Spleen (tissue), 13 donors: ENCODE measurements at places on chromosomes 12 and 14. TPM values are rescaled to one million over a fixed set of nuclear protein-coding genes. Genes with fewer than 3 reads are reported as not detected.
A peak's percentile ranks its signal among the peaks of the same experiment; 100 is the strongest.

DNA sequence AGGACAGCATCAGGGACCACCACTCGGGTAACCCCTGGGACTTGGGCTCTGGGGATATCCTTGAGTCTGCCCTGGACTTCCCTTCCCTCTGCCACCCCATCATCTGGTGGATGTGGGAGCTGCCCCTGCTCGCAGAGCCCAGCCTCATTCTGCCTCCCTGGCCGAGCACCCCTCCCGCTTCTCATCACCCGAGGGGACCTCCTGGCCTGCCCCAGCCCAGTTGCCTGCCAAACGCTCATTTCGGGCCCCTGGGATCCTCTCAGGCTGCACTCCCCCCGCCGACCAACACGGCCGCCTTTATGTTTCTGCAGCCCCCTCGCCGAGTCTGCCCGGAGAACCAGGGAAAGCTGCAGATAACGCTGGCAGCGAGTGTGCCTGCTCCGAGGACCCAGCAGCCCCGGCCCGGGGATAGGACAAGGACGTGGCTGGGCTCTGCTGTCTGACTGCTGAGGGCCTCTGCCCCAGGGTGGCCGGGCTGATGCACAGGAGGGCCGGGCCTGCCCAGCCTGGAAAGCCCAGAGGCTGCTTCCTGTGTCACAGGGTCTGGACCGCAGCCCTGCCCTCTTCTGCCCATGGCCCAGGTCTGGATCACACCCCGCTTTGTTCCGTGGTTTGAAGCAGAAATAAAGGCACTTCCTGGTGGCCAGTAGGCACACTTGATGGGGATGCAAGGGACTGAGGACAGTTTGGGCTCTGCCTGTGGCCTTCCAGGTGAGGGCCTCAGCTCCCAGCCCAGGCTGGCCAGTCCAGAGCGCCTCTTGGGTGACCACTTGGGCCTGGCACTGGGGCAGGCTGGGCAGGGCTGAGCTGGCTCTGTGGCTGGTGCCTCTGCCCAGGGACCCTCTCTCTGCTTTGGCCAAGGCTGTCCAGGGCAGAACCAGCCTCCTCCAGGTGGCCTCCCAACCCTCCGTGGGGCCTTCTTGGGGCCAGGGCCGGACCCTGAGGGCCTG lies 4.9 kb upstream of the EXOC3L4 start:
- peaks cover 9% of the 10 kb centered on the region for H3K27me3 ChIP-seq
- H3K4me1 ChIP-seq = peaks cover 24% of the 10 kb centered on the region
- no peak for DNase-seq
- no peak overlapping the region for H3K27ac ChIP-seq

DNA sequence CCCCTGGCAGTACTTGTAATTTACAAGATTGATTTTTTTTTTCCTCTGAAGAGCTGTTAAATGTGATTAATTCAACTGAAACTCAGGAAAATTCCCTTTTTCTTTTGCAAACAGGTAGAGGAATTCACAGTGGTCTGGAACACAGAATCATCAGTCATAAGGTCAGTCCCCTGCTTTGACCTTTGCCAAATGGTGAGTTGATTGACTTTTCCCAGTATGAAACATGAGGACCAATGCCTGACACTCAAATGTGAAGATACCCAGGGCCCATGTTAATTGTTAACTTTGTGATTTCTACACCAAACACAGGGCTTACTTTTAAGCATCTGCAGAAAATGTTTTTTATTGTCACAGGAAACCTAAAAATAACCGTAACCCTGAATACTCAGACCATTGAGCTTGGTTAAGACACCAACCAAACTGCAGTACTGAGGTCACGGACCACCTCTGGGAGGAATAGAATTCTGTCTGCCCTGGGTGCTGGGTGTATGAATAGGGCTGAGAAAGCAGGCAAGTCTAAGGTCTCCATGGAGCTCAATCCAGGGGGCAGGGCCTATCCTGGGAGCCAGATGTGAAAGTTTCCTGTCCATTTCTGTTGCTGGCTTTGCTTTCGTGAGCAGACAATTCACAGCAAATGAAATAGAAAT lies 192.4 kb downstream of the TMX1 start:
- H3K4me1 ChIP-seq = no peaks in the 10 kb centered on the region
- H3K27me3 ChIP-seq = no peaks in the 10 kb centered on the region
- no peak overlapping the region for H3K4me3 ChIP-seq

- no peak overlapping the region for H3K27ac ChIP-seq
- no peak overlapping the region for H3K4me3 ChIP-seq
- no peak for DNase-seq
- no peaks in the 10 kb centered on the region for H3K4me1 ChIP-seq
- H3K27me3 ChIP-seq = peaks cover 48% of the 10 kb centered on the region
These were observed 17.2 kb downstream of the BDKRB2 start for GRCh38 chr14:96221841-96222240.

RASSF8 gene
- 24.3 TPM for total RNA-seq

PIK3C2G gene
- total RNA-seq = not detected

DNA sequence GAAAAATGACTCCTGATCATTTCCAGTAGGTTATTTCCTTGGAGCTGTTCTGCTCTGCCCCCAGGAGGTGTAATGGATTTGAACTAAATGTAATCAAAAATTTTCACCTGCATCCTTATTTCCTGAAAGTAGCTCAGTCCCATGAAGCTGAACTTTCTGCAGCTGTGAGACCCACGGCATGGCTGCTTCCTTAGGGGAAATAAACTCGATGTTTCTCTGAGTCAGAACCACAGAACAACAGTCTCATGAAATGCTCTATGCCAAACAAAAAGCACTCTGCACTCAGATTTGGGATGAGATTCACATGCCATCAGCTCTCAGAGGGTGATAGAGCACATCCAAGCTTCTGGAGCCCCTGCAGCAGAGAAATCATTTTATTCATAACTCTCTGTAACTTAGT lies 224.1 kb upstream of the PLEKHG7 start:
- H3K27me3 ChIP-seq = no peaks in the 10 kb centered on the region
- peaks cover 24% of the 10 kb centered on the region for H3K4me1 ChIP-seq
- H3K36me3 ChIP-seq = no peaks in the 10 kb centered on the region
- no peak for DNase-seq

GRCh38 chr12:121781998-121782979 lies 11.2 kb downstream of the RHOF start:
- H3K4me3 ChIP-seq = no peak overlapping the region
- peaks cover 31% of the 10 kb centered on the region for H3K36me3 ChIP-seq
- peak overlapping the region; percentile 71 for H3K27ac ChIP-seq
- no peak for DNase-seq

ST8SIA1 gene
- total RNA-seq = 8.1 TPM

GRCh38 chr12:109428037-109428629 lies 49.0 kb downstream of the KCTD10 start:
- no peak overlapping the region for H3K4me3 ChIP-seq
- H3K36me3 ChIP-seq = no peaks in the 10 kb centered on the region
- no peaks in the 10 kb centered on the region for H3K27me3 ChIP-seq
- peak; percentile 93 for DNase-seq
- peaks cover 9% of the 10 kb centered on the region for H3K4me1 ChIP-seq

GRCh38 chr12:66242311-66242710 lies 53.3 kb downstream of the IRAK3 start:
- H3K36me3 ChIP-seq = peaks cover 49% of the 10 kb centered on the region
- peak overlapping the region; percentile 87 for H3K27ac ChIP-seq

DIO3 gene
- total RNA-seq = 0.36 TPM

PLEK2 gene
- 2.1 TPM for total RNA-seq

GRCh38 chr12:108645686-108646599 lies 12.2 kb upstream of the SELPLG start:
- no peak overlapping the region for H3K4me3 ChIP-seq
- no peak for DNase-seq
- H3K27me3 ChIP-seq = no peaks in the 10 kb centered on the region
- no peaks in the 10 kb centered on the region for H3K36me3 ChIP-seq
- peak overlapping the region; percentile 58 for H3K27ac ChIP-seq

GRCh38 chr12:72102150-72102549 lies 163.5 kb downstream of the TPH2 start:
- no peaks in the 10 kb centered on the region for H3K27me3 ChIP-seq
- no peaks in the 10 kb centered on the region for H3K4me1 ChIP-seq
- no peak for DNase-seq
- H3K36me3 ChIP-seq = no peaks in the 10 kb centered on the region
- no peak overlapping the region for H3K4me3 ChIP-seq
- H3K27ac ChIP-seq = no peak overlapping the region

DNA sequence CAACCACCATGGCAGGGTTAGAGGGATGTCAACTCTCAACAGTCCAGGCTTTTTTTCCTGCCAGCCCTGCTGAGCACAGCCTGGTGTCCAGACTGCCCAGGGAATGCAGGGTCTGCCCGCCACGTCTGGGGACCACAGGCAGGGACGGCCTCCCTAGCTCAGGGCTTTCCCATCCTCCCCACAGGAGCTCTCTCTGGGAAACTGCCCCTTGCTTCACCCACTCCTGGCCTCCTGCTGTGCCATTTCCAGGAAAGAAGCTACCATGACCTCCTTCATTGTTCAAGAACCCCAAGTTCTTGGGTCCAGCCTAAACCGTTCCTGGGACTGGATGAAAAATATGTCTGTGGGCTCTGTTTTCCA lies 4.8 kb downstream of the SCNN1A start:
- peak; percentile 45 for DNase-seq
- H3K27ac ChIP-seq = no peak overlapping the region
- H3K4me3 ChIP-seq = no peak overlapping the region
- H3K27me3 ChIP-seq = peaks cover 13% of the 10 kb centered on the region
- no peaks in the 10 kb centered on the region for H3K36me3 ChIP-seq

HOXC10 gene
- not detected for total RNA-seq

GRCh38 chr14:92786427-92786756 lies 7.7 kb upstream of the GOLGA5 start:
- H3K27ac ChIP-seq = peak overlapping the region; percentile 15
- H3K4me3 ChIP-seq = no peak overlapping the region
- no peak for DNase-seq

SPX gene
- 1.3 TPM for total RNA-seq

NTS gene
- total RNA-seq = 0.20 TPM

RNASE2 gene
- total RNA-seq = 11.1 TPM
